ENCODE measurements at places on chromosomes 3 and 15.

- no peak for DNase-seq
Measured at GRCh38 chr15:72796210-72796514, 12.6 kb upstream of the ADPGK start.

DNA sequence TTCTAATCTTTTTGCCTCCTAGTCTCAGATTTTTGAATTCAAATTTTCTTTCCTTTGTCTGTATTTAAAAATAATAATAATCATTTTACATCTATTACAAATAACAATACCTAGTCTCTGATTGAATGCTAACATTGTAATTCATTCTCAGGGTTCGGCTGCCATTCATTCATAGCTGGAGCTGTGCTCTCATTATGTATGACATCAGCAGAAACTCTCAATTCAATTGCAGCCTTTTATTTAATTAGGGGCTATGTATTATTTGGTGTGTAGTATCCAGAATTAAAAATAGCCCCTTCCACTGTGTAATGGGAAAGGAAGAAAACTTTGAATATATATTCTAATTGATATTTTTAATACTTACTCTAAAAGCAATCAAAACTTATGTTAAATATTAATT lies 270.4 kb upstream of the MDFIC2 start:
- no peak for DNase-seq

DNA sequence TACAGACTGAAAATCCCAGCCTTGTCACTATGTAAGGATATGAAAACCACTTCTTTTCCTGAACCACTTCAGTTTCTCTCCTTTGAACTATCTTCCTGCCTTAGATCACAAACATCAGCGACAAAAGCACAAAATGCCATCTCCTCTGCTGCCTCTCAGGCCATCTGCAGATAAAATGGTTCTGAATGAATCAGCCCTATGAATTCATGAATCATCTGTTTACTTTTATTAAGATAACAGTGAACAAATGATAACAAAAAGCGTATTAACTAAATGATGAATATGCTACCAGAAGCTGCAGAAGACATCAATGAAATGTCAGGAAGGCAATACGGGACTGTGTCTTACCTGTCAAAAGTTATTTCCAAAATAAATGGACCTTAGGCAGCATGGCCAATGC lies 928.1 kb downstream of the ROBO1 start:
- no peak for DNase-seq

DNA sequence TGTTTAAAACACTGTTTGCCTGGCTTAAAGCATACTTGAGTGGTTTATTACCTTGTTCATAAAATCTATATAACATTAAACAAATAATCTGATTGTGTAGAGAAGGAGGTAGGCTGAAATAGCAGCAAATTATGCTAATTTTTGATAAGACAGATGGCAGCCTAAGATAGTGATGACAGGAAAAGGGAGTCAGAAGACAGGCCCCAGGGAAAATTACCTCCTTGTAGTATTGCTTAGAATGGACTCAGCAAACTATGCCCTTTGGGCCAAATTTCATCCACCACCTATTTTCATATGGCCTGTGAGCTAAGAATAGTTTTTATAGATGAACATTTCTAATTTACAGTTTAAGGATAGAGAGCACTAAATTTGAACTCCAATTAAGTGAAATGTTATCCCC lies 37.8 kb downstream of the CHD2 start:
- DNase-seq, result no peak

GRCh38 chr3:136667081-136667480 lies 85.1 kb downstream of the STAG1 start:
- no peak for DNase-seq

DNA sequence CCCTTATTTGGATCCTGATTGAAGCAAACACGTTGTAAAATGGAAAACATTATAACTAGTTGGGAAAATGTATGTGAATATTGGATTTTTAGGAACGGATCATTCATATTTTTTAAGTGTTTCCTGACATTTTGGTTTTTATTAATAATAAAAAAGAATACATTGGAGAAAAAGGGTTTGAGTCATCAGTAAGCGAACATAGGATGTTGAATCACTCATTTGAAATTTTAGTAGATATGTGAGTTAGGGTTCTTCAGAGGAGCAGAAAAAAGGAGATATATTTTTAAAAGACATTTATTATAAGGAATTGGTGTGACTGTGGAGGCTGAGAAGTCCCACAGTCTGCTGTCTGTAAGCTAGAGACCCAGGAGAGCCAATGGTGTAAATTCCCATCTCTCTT lies 258.5 kb downstream of the PTPRG start:
- DNase-seq, result no peak

GRCh38 chr3:31391150-31391549 lies 141.6 kb upstream of the STT3B start:
- DNase-seq, result no peak

Measured in right kidney (tissue), 9 donors.